ENCODE measurements at places on chromosomes 7 and 10. TPM values are rescaled to one million over a fixed set of nuclear protein-coding genes. Genes with fewer than 3 reads are reported as not detected.

GRCh38 chr7:11235491-11235890 is 261.8 kb downstream of the PHF14 start:
- no peak for DNase-seq

- DNase-seq, result no peak
These were observed 3.0 kb upstream of the UPF2 start for GRCh38 chr10:12045596-12045995.

GRCh38 chr10:119657725-119658124 is 6.5 kb downstream of the BAG3 start:
- no peak for DNase-seq

Gene LBX1
- 0.12 TPM for total RNA-seq

- no peak for DNase-seq
These were observed 18.8 kb downstream of the CRHR2 start for GRCh38 chr7:30663414-30663813.

DNA sequence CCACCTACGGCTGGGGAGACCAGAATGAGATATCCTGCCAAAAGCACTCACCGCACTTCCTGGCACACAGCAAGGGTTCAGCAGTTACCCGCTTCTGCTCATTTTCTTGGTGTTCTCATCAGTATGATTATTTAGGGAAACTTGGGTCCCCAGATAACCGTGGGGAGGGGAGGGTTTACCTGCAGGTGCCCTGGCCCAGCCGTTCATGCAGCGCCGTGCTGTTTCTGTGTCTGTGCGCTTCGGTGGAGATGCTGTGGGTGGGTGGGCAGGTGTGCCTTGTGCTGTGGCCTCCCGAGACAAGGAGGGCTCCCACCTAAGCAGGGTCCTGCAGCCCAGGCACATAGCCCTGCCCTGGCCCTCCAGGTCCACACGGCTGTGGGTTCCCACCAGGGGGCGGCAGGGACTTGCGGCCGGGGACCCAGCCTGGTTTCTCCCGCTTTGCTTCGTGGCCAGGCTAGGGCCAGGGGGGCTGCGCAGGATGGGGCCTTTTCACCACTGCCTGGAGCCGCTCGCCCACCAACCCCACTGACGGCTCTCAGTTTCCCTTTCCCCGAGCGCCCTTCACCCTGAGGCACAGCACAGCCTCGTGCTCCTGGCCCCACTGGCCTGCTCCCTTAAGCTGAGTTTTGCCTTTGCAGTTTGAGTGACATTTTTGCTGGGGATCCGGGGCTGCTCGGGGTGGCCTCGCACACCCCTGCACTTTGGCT is 78.5 kb downstream of the LHPP start:
- DNase-seq, result peak; percentile 7

- no peak for DNase-seq
These were observed 118.8 kb downstream of the SKIDA1 start for GRCh38 chr10:21406595-21407193.

Gene SLIT1
- total RNA-seq, result not detected

Gene DGKI
- total RNA-seq, result 0.40 TPM

Gene LIPN
- total RNA-seq, result not detected

- no peak for DNase-seq
These were observed 23.5 kb upstream of the ABLIM1 start for GRCh38 chr10:114681542-114681941.

Gene ZNF518A
- 13.4 TPM for total RNA-seq

DNA sequence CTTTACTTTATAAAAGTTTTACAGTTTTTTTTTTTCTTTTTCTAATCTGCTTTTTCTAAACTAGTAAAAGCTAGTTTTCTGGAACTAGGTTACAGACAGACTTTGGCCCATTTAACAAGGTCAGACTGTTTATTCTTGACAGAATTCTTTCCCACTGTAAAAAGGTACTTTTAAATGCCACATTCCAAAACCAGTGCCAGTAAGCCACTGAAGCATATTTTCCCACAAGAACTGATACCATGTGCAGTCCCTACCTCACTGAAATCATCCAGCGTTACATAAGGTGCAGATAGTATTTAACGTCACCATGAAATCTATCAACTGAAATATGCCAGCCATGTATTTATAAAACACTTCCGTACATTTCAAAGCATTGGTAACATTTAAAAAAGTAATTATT is 121.6 kb downstream of the CDK6 start:
- DNase-seq, result no peak

GRCh38 chr7:10643545-10643944 is 330.1 kb upstream of the PHF14 start:
- no peak for DNase-seq

Gene EEF1AKMT2
- 44.7 TPM for total RNA-seq

DNA sequence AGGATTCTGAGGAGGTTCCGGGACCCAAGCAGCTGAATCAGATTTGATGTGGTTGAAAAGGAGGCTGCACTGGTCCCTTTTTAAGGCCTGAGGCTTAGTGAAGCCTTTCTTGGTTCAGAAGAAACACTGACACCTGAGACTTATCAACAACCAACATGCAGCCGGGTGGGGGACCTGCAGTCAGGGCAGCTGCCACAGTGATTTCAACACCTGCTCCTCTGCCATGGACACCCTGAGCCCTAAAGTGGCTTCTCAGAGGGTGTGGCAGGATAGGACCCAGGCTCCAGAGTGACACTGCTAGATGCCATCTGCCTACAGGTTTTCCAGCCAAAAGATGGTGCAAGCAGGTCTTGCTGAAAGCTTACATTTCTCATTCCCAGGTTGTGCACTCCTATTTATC is 99.3 kb downstream of the COL13A1 start:
- DNase-seq, result no peak

DNA sequence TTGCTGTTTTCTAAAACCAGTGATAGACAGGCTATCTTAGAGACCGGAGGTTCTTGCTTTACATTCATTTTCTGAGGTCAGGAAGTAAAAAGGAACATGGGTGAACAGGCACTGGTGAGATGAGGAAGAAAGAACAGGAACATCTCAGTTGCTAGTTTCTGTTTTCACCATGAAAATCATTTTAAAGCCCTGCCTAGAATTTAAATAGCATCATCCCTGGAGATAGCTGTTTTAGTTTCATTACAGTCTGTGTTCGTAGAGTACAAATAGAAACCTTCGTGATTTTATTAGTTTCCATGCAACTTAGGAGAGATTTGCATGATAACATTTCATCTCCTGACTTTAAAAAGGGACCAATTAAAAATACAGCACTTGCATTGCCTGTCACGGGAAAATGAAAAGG is 14.7 kb downstream of the KCNMA1 start:
- DNase-seq, result no peak

Gene KIAA1217
- 4.7 TPM for total RNA-seq

All from NCI-H460 (cell line).